Natural killer cell (primary cell): ENCODE measurements at places on chromosomes 6 and 20. TPM values are rescaled to one million over a fixed set of nuclear protein-coding genes. Genes with fewer than 3 reads are reported as not detected.

- H3K27ac ChIP-seq: no peak overlapping the region
- H3K4me3 ChIP-seq: no peak overlapping the region
- H3K4me1 ChIP-seq: no peaks in the 10 kb centered on the region
Measured at GRCh38 chr20:62425281-62426058, 1.9 kb downstream of the RBBP8NL start.

DNA sequence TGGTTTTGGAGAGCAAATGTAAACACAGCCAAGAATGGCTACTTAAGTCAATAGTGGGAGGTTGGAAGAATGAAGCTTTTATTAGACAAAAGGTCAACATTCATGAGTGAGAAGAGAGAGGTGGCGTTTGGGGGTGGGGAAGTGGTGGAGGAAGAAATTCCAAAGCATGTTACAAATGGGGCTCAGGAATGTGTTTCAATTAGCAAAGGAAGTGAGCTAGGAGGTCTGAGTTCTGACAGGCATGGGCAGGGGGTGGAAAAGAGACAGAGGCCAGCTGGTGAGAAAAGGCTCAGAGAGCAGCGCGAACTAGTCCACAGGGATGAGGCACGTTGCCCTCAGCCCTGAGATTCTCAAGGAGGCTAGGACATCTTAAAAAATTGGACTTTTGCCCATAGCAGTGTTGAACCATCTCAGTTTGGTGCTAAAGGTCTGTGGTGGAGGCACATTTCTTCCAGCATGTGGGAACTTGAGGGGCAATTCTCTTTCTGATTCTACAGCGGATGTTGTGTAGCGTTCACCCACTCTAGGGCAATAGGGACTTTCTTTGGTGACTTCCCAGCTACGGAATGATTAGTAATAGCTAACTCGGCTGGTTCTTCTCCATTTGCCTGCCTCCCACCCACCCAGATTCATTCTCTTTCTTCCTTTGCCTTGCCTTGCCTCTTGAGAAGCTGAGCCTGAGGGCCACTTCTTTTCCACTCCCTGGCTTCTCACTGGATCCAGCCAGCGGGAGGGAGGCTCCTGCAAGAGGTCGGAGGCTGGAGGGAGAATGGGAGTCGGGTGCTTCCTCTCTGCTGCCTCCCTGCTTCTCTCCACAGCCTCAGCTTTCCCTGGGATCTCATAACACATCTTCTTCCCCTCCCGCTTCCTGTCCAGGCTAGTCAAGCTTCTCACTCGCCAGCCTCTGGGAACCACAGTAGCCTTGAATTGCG is 45.1 kb upstream of the NEDD9 start:
- no peak overlapping the region for H3K4me3 ChIP-seq
- peak overlapping the region; percentile 35 for H3K27ac ChIP-seq
- no peaks in the 10 kb centered on the region for H3K27me3 ChIP-seq
- H3K36me3 ChIP-seq: peaks cover 3% of the 10 kb centered on the region
- DNase-seq: peak; percentile 66

- H3K36me3 ChIP-seq: no peaks in the 10 kb centered on the region
- H3K27me3 ChIP-seq: no peaks in the 10 kb centered on the region
- H3K4me3 ChIP-seq: no peak overlapping the region
Measured at GRCh38 chr6:85065831-85066230, 301.4 kb upstream of the TBX18 start.

DNA sequence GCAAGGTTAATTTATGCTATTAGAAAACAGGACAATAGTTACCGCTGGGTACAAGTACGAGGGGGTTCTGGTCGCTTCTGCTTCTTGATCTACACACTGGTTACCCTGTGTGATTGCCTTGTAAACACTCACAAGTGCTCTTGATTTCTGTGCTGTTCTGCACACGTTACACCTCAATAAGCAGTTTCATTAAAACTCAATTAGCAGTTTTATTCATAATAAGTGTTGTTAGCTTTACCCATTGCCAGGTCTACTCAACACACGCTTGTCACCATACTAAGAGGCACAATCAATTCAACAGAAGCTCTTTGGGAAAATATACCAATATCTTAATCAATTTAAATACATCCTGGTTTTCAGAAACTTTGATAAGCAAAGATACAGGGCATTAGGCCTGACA is 20.4 kb downstream of the BMP7 start:
- no peak overlapping the region for H3K4me3 ChIP-seq
- no peaks in the 10 kb centered on the region for H3K36me3 ChIP-seq
- peaks cover 5% of the 10 kb centered on the region for H3K4me1 ChIP-seq
- no peak for DNase-seq

GRCh38 chr20:62301111-62301668 is 1.6 kb upstream of the ADRM1 start:
- no peak overlapping the region for H3K4me3 ChIP-seq
- no peak for DNase-seq
- peaks cover 34% of the 10 kb centered on the region for H3K4me1 ChIP-seq
- H3K27me3 ChIP-seq: no peaks in the 10 kb centered on the region
- no peak overlapping the region for H3K27ac ChIP-seq
- H3K36me3 ChIP-seq: peaks cover 16% of the 10 kb centered on the region

GRCh38 chr20:9672981-9673380 is 158.6 kb downstream of the LAMP5 start:
- DNase-seq: no peak
- H3K27ac ChIP-seq: no peak overlapping the region
- no peaks in the 10 kb centered on the region for H3K36me3 ChIP-seq
- H3K4me1 ChIP-seq: no peaks in the 10 kb centered on the region

DNA sequence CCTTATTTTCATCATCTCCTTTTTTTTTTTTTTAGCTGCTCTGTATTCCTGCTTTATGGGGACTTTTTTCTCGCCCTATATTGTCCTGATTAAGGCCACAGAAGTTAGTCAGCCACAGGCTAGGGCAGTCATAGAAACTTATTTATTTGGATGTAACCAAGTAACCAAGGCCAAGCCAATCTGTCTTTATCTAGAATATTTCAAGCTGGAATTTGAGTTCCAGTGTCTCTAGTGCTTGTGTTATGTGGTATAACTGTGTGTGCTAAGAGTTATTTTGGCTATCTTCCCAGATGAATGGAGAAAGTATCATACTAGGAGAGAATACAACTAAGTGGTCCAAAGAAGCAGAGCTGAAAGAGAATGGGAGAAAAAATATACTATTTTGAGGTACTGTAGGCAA is 751.5 kb downstream of the CBLN4 start:
- H3K4me3 ChIP-seq: no peak overlapping the region
- H3K4me1 ChIP-seq: no peaks in the 10 kb centered on the region
- H3K27me3 ChIP-seq: no peaks in the 10 kb centered on the region
- no peak overlapping the region for H3K27ac ChIP-seq
- H3K36me3 ChIP-seq: no peaks in the 10 kb centered on the region

GRCh38 chr6:46377209-46377608 is 114.0 kb downstream of the RCAN2 start:
- DNase-seq: no peak
- H3K4me1 ChIP-seq: peaks cover 14% of the 10 kb centered on the region
- H3K27me3 ChIP-seq: no peaks in the 10 kb centered on the region
- no peak overlapping the region for H3K4me3 ChIP-seq
- H3K27ac ChIP-seq: no peak overlapping the region
- no peaks in the 10 kb centered on the region for H3K36me3 ChIP-seq

- no peaks in the 10 kb centered on the region for H3K36me3 ChIP-seq
- no peaks in the 10 kb centered on the region for H3K4me1 ChIP-seq
- H3K27ac ChIP-seq: no peak overlapping the region
- H3K4me3 ChIP-seq: no peak overlapping the region
- no peak for DNase-seq
Measured at GRCh38 chr20:1402149-1402548, 9.3 kb upstream of the FKBP1A start.

- no peak overlapping the region for H3K27ac ChIP-seq
- DNase-seq: no peak
- no peak overlapping the region for H3K4me3 ChIP-seq
- H3K4me1 ChIP-seq: no peaks in the 10 kb centered on the region
- no peaks in the 10 kb centered on the region for H3K36me3 ChIP-seq
- H3K27me3 ChIP-seq: no peaks in the 10 kb centered on the region
Measured at GRCh38 chr20:57274846-57275245, 8.4 kb upstream of the BMP7 start.

GRCh38 chr20:21702016-21702415 is 3.4 kb upstream of the PAX1 start:
- DNase-seq: no peak
- no peaks in the 10 kb centered on the region for H3K4me1 ChIP-seq
- no peak overlapping the region for H3K27ac ChIP-seq
- peaks cover 16% of the 10 kb centered on the region for H3K27me3 ChIP-seq
- H3K36me3 ChIP-seq: no peaks in the 10 kb centered on the region

GRCh38 chr6:24329451-24329850 is 28.4 kb downstream of the DCDC2 start:
- no peaks in the 10 kb centered on the region for H3K4me1 ChIP-seq
- H3K36me3 ChIP-seq: no peaks in the 10 kb centered on the region
- H3K27me3 ChIP-seq: no peaks in the 10 kb centered on the region

DNA sequence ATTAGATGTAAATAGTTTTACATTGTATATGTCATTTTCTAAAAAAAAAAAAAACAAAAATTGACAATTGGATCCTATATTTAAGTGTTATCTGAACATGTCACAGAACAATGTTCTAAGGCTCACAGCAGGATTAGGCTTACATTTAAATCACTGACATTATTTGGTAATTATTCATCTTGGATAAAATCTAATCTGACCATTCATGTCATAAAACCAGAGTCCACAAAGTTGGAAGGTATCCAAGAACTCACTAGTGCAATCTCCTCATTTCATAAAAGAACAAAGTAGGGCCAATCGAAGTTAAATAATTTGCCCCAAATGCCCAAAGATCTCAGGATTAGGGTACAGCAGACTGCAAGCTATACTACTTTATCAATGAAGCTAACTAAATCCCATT is 73.0 kb downstream of the PDSS2 start:
- H3K27me3 ChIP-seq: no peaks in the 10 kb centered on the region
- no peak overlapping the region for H3K27ac ChIP-seq
- H3K36me3 ChIP-seq: no peaks in the 10 kb centered on the region
- H3K4me3 ChIP-seq: no peak overlapping the region
- H3K4me1 ChIP-seq: no peaks in the 10 kb centered on the region
- no peak for DNase-seq

GRCh38 chr6:54361188-54361587 is 52.9 kb downstream of the TINAG start:
- no peak overlapping the region for H3K27ac ChIP-seq
- H3K27me3 ChIP-seq: no peaks in the 10 kb centered on the region
- no peak overlapping the region for H3K4me3 ChIP-seq
- DNase-seq: no peak

DNA sequence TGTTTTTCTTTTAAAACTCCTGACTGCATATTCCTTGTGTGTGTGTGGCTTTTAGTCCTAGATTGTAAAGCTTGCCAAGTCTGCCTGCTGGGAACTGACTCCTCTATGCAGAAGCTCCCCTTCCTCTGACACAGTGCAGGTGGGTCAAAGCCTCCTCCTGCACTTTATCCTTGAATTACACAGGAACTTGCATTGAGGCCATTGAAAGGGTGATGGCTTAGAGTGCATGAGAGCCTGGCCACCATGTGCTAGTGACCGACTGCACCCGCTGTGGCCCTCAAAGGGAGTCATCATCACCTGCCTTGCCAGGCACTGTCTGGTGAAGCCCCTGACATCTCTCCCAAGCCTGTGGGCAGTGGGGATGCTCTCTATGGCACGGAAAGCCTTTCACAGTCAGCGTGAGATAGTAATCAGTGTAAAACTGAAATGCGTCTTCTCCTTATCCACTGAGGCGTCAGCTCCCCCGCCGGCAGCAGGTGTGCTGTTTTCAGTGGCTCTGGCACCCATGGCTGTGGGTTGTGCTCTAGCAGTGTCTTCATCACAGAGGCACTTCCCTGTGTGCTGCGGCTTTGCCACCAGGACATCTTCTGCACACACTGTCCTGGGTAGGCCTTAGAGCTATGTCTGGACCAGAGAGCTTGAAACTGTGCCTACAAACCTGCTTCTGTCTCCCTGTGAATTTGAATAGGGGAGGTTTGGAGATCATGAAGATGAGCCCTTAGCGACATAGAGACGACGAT is 87.9 kb downstream of the THBS2 start:
- no peak overlapping the region for H3K4me3 ChIP-seq
- no peak for DNase-seq
- H3K4me1 ChIP-seq: no peaks in the 10 kb centered on the region
- no peaks in the 10 kb centered on the region for H3K36me3 ChIP-seq
- H3K27me3 ChIP-seq: no peaks in the 10 kb centered on the region

DNA sequence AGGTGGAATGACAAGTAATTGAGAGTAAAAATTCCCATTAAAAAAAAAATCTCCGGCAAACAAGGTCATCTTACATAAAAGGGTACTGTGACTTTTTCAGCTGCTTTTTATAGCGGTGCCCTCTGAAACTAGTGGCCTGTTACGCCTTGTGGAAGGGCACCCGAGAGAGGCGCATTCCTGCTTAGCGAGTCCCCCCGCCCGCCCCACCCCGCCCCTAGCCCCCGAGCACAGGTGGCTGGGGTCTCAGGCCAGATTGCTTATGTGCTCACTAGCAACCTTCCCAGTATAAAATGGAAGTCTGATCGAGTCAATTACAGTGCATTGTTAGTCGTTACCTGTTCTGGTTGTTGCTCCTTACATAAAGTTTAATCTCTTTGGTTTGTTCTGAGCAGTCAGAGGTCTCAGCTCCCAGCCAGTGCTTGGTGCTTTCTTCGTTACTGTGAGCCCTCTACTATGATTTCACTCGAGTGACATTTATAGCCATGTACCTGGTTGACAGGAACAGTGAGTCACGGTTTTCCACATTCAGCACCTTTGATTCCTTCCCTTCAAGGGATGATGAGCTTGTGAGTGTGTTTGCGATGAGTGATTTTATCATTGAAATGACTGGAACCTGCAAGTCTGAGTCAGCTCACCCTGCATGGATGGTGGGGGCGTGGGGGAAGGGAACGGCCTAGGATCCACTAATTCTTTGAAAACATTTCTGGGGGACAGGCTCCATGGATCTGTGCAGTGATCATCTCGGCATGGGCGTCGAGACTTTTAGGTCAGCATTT is 47.6 kb downstream of the ZDHHC14 start:
- no peak for DNase-seq
- no peak overlapping the region for H3K27ac ChIP-seq
- H3K4me1 ChIP-seq: no peaks in the 10 kb centered on the region
- no peak overlapping the region for H3K4me3 ChIP-seq
- H3K27me3 ChIP-seq: no peaks in the 10 kb centered on the region

The WFDC12 gene
- total RNA-seq: not detected

The HUS1B gene
- total RNA-seq: 2.8 TPM

The PPP1R10 gene
- total RNA-seq: 174 TPM

The AGPAT4 gene
- 24.5 TPM for total RNA-seq

The DOK5 gene
- total RNA-seq: not detected

The KIF6 gene
- total RNA-seq: not detected
